HTR-8/SVneo (cell line): ENCODE measurements at places on chromosomes 3 and 15.

GRCh38 chr15:70411143-70411863 is 313.6 kb upstream of the TLE3 start:
- DNase-seq: no peak

- no peak for DNase-seq
These were observed 7.8 kb upstream of the THSD4 start for GRCh38 chr15:71107501-71107815.

DNA sequence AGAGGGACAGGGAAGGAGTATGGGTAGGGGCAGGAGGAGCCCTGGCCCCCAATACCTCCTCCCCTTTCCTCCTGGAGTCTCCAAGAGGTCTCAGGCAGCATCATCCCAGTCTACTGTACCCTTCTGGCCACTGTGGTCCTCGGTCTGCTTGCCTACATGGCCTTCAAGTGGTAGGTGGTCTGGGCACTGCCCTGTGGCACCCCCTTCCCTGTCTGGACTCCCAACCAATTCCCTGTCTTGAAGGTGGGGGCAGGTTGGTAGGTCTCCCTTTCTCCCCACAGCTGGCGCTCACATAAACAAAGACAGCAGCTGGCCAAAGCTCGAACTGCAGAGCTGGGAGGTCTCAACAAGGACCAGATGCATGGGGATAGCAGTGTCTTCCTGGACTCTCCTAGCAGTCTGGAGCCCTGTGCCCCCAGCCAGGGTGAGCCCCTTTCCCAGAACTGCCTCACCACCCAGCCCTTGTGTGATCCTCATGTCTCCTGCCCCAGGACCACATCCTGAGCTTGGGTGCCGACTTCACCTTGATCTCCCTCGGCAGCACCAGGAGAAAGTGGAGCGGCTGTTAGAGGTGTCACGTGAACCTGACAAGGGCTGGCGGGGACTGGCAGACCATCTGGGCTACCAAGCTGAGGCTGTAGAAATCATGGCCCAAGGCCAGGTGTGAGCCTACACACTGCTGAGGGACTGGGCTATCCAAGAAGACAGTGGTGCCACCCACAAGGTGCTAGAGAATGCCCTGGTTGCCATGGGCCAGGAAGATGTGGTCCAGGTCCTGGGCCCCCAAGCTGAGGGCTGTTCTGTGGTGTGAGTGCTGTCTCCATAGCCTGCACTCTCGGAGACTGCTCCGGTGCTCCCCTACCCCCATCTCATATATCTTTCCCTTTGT is 33.1 kb downstream of the NBEAL2 start:
- no peak for DNase-seq

DNA sequence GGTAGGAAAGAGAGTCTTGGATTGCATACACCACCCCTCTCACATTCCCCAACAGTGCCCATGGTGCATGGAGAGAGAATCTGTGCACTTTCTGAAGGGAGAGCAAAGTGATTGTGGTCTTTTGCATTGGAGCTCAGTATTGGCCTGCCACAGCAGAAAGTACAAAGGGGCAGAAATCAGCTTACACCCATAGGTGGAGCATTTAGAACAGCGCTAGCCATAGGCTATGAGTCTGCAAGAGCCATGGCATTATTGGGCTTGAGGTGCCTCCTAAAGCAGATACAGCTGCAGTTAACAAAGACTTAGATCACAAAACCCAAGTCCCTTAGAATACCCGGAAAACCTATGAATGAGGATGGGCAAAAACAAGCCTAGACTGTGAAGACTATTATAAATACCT is 21.8 kb downstream of the SI start:
- DNase-seq: no peak

DNA sequence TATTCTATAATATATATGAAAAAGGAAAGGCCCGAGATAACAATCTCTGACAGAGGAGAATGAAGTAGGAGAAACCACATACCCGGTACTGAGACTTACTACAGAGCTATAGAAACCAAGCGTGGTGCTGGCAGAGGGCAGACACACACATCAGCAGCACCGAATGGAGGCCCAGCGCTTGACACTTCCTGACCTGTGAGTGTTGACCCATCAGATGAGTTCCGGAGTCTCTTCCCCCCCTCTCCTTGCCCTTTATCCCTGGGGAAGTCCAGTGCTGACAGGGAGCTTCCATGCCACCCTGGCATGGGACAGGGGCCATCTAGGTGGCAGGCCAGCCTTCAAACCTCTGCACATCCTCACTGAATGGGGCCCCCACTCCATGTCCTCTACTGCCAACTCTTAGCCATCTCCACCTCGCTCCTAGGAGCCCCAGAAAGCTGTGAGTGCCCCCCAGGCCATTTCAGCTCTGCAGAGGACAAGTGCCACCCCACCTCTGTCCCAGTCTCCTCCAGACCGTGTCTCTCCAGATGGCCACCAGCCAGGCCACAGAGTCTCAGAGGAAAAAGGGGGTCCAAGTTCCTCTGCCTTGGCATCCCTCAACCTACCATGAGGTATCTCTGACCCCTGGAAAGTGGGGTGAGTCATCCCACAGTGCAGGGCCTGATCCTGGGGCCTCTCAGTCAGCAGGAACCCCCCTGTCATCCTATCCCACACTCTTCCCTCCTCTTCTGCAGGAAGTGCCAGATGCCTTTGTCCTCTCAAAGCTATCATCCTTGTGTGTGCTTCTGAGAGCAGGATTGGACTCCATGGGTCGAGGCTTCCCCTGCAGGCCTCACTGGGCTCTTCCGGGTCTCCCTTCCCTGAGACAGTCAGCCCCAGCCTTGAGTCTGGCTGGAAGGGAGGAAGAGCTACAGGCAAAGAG is 116.5 kb upstream of the ALDH1A3 start:
- no peak for DNase-seq

- DNase-seq: no peak
These were observed 1.4 kb upstream of the PDZRN3 start for GRCh38 chr3:73626106-73626505.

GRCh38 chr3:129001101-129001805 is at the start of gene EFCC1:
TSS of gene EFCC1 (plus strand) at chr3:129001304. CDS start at chr3:129001629, 325 bp downstream.
- DNase-seq: peak; percentile 34

DNA sequence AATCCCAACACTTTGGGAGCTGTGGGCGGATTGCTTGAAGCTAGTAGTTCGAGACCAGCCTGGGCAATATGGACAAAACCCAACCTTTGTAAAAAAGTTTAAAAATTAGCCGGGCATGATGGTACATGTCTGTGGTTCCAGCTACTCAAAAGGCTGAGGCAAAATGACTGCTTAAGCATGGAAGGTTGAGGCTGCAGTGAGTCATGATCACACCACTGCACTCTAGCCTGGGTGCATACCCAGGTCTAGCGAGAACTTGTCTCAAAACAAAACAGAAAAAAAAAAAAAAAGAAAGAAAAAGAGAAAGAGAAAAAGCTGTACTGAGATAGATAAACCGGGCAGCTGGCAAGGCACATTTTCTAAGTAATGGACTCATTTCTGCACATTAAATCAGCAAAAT is 10.6 kb downstream of the ARPP19 start:
- no peak for DNase-seq

DNA sequence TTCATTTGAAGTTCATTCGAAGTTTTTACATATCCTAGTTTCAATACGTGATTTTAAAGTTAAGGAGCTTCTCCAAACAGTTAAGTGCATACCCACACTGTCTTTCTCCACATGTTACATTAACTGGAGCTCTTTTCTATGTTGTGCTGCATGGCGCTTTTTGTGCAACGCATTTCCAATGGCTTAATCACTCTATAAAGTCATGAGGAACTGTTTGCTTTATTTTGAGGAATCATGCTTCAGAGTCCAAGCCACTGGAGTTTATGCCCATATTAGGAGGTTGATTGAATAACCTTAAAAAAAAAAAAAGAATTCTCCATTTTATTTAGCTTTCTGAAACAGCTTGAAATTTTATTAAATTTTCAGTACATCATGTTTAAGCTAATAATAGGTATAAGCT is 109.4 kb upstream of the MBNL1 start:
- no peak for DNase-seq

DNA sequence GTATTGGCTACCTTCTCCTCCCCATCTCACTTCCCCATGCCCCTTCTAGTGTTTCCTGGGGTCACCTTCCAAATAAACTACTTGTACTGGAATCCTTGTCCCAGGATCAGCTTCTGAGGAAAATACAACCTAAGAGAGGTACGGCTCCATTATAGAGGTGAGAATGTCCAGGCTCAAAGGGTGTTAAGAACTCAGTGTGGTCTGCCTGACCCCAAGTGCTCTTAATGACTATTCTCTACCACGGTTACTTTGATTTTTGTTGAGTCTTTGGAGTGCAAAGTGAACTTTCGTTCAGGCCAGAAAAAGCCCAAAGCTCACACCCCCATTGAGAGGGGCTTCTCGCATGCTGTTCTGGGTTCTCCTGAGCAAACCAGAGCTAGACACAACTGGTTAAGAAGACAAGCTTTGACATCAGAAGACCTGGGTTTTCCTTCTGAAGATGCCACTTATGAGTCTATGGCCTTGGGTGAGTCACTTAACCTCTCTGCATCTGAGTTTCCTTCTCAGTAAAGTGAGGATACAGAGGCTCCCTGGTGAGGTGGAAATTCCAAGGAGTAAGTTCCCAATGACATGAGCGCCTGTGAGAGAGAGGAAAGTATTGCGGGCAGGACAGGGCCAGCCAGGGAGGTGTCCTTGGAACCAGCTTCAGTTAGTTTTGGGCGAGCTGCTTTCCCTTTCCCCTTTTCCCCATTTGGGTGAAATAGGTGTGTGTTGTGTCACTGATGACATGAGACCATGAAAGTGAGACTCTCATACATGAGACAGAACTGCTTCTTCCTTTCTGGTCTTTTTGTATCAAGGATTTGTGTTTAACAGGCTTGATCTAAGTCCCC is 475.0 kb upstream of the PROK2 start:
- no peak for DNase-seq

DNA sequence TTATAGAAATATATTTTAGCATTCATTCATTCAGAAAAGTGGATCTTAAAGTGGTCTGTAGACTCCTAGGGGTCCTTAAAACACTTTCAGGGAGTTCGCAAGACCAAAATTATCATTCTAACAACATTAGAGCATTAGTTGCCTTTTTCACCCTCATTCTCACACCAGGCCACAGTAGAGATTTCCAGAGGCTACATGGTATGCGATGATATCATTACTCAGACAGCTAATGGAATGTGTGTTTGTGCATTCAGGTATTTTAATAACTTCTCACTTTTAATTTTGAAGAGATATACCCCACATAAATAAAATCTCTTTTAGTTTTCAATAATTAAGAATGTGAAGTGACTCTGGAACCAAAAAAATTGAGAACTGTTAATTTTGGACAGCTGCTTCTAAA is 206.9 kb downstream of the NSUN3 start:
- peak; percentile 7 for DNase-seq

GRCh38 chr3:100811779-100812507 is 102.6 kb downstream of the TFG start:
- DNase-seq: no peak

GRCh38 chr3:174153871-174154270 is 705.3 kb upstream of the NAALADL2 start:
- no peak for DNase-seq

- DNase-seq: no peak
These were observed 77.0 kb upstream of the PRR23C start for GRCh38 chr3:139121513-139122220.

- no peak for DNase-seq
These were observed 82.3 kb upstream of the RNF7 start for GRCh38 chr3:141655801-141656200.

DNA sequence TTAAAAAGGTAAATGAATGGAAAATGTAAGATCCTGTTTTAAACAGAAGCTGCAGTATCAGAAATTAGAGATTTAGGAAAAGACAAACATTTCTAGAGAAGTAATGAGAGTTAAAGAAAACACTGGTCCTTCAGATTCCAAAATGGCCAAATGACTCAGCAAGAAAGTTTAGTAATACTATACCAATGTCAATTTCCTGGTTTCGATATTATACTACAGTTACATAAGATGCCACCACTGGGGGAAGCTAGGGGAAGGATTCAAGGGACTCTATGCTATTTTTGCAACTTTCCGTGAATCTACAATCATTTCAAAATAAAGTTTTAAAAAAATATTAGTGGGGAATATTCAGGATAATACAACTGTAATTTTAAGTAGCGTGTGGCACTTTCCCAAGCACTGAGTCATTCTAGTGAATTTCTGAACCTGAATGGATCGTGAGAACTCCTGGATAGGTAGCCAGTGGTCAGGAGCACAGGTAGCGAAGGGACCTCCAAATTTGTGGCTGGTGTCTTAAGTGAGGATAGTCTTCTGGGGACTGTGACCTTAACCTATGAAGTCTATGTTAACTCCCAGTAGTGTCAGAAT is 37.6 kb downstream of the TMCC1 start:
- DNase-seq: peak; percentile 35

GRCh38 chr3:49699281-49699979 is 10.1 kb downstream of the RNF123 start:
- no peak for DNase-seq

- no peak for DNase-seq
These were observed 345.1 kb downstream of the PLOD2 start for GRCh38 chr3:145815707-145816413.

DNA sequence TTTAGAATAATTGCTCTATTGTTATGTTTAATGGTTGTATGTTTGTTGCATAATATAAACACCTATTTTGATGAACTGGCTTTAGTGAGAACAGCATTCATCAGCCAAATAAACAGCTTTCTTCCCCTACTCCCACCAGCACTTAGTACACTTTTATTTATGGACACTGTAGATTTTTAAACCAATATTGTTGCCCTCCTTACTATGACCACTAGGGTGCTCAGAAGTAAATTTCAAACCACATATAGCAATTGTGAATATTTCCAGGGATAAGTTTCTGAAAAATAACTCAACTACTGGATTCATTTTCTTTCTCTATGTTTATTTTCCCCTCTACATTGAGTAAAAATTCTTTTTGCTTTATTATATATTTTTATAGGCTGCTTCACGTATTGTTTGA is 84.7 kb upstream of the PTX3 start:
- no peak for DNase-seq

GRCh38 chr3:135075157-135075556 is 280.1 kb downstream of the EPHB1 start:
- DNase-seq: no peak

GRCh38 chr15:44801364-44801763 is 65.0 kb downstream of the TRIM69 start:
- DNase-seq: no peak

DNA sequence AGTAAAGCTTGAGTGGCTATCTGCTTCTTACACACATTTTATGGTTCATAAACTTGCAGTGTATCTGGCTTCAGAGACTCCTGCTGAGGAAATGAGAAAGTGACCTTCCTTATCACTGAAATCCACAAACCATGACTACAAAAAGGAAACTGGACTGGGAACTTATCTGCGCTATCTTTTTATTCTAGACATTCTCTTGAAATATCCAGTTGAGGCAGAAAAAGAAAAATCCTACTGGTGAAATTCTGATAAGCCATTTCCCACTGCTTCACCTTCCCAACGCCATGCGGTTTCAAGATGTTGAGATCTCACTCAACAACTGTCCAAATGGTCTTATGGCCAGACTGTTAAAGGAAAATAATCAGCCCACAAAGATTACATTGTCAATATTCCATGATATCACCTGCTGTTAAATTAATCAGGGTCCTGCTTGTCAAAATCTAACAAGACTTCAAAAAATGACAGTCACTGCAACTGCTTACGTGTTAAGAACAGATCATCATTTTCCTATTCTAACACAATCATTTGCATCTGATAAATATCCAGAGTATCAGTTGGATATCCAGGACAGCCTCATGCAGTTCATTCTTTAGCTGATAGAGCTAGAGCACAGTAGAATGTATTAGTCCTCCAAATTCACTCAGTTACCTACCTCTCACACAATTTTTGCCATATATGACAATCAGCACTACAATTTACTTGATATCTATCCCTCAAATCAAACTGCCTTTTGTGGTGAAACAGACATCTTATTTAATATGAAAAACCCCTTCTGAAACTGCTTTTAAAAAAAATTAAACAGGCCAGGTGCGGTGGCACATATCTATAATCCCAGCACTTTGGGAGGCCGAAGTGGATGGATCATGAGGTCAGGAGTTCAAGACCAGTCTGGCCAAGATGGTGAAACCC is 538.1 kb downstream of the MAGI1 start:
- no peak for DNase-seq
